ENCODE measurements at places on chromosomes 3 and 15.

- DNase-seq, result no peak
Observed at GRCh38 chr15:38564557-38565286, at the start of gene RASGRP1. Gene RASGRP1, minus strand, starts transcription at chr15:38564814. Its CDS starts 186 bp downstream, at chr15:38564628.

GRCh38 chr3:127833281-127834032, 11.1 kb upstream of the MGLL start:
- no peak for DNase-seq

DNA sequence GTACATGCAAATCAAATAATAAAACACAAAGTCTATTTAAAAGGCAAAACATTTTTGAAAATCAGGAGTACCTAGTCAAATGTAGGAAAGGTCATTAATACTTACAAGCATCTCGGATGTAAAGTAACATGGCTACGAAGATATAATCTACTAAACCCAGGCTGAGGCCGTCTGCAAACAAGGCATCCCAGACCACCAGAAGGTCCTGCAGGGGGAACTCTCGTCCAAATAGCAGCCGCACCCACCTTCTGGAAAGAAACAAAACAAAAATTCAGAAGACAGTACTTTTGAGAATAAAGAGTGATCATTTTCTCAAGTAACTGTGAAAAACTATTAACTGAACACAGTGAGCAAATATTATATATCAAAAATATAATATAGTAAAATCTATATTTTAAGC, 423.1 kb downstream of the PLCL2 start:
- no peak for DNase-seq

GRCh38 chr3:107285197-107285596, 92.0 kb upstream of the CCDC54 start:
- DNase-seq, result no peak

GRCh38 chr3:36652104-36652503, 112.2 kb downstream of the DCLK3 start:
- DNase-seq, result no peak

GRCh38 chr15:33580526-33580925, 269.8 kb downstream of the RYR3 start:
- no peak for DNase-seq

DNA sequence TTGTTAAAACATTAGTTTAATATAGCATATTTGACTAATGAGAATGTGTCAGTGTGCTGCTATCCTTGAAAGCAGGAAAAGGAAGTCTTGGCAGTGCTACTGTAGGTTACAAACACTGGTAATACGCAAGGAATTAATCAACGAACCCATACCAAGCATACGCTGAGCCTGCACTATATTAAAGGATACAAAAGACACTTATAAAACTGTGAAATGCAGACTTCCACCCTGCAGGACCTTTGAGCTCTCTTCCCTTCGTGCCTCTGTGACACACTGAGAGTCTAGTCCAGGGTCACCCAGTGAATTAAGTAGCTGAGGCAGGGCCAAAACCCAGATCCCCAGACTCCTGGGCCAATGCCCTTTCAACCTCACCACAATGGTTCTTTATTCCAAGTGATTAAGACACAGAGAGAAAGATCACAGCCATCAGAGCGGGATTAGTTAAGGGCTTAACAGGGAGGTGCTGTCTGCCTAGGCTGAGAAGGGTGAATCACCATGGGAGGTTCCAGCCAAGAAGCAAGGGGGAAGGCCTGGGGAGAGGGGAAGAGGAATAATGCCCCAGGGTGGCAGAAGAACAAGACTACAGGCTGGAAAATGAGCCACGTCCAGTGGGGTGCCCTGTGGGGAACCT, 6.8 kb downstream of the ANXA2 start:
- DNase-seq, result no peak

- peak; percentile 24 for DNase-seq
Observed at GRCh38 chr3:4350789-4351163, 47.6 kb downstream of the SETMAR start.

DNA sequence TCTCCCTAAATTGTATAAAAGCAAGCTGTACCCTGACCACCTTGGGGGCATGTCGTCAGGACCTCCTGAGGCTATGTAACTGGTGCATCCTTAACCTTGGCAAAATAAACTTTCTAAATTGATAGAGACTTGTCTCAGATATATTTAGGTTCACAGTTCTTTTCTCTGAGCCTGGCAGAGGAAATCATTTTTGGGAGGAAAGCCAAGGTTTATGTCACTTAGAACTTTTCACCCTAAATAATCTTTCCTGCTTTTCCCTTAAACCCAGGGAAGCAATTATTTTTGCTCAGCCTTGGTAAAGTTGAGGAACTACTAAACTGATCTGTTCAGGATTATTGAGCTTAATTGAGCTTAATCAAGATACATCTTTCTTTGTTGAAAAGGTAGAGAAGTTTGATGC, 608.9 kb downstream of the PDCD6IP start:
- no peak for DNase-seq

DNA sequence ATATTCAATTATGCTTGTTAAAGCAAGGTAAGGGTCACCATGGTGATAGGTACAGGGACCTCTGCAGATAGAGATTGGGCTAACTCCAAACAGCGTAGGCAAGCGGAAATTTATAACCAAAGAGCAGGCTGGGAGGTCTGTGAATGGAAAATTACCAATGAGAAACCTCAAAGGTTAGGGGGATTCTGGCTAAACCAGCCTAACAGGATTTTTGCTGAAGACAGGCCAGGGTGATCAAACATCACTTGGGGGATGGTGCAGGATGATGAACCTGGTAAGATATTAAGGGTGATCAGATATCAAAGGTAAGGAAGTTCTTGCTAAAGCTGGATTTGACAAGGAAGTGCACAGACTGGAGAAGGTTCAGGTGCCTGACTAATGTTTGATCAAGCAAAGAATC, 35.3 kb upstream of the SNRPN start:
- no peak for DNase-seq

GRCh38 chr3:124587053-124587408, 143.2 kb upstream of the UMPS start:
- DNase-seq, result no peak

DNA sequence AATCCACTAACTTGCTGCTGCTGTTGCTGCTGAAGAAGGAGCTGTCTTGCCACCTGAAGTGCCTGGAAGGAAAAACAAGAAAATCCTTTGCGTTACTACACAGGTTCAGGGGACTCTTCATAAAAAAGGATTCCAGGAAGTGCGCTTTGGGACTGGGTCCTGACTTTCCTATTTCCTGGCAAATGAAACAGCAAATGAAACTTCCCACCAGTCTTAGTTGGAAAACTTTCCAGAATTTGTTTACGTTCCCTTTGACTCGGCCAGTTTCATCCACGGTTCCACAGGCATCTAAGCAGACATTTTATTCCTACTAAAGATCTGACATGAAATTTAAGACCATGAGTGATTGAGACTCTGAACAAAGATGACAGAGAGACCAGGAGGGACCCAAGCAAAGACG, 471.0 kb downstream of the FOXP1 start:
- no peak for DNase-seq

DNA sequence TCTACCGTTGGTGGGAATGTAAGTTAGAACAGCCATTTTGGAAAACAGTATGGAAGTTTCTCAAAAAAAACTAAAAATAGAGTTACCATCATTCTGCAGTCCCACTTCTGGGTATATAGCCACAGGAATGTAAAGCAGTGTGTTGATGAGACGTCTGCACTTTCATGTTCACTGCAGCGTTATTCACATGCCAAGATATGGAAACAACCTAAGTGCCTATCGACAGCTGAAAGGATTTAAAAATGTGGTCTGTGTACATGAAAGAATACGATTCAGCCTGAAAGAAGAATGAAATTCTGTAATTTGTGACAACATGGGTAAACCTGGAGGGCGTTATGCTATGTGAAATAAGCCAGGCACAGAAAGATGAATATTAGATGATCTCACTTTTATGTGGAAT, 157.7 kb downstream of the THSD4 start:
- no peak for DNase-seq
